ENCODE measurements at places on chromosomes 16 and 17.

GRCh38 chr17:48477221-48477620 lies 47.2 kb upstream of the SKAP1 start:
- DNase-seq: no peak

GRCh38 chr17:57337390-57337789 lies 81.1 kb downstream of the MSI2 start:
- no peak for DNase-seq

GRCh38 chr16:2482708-2483534 lies 8.0 kb downstream of the TBC1D24 start:
- DNase-seq: no peak

DNA sequence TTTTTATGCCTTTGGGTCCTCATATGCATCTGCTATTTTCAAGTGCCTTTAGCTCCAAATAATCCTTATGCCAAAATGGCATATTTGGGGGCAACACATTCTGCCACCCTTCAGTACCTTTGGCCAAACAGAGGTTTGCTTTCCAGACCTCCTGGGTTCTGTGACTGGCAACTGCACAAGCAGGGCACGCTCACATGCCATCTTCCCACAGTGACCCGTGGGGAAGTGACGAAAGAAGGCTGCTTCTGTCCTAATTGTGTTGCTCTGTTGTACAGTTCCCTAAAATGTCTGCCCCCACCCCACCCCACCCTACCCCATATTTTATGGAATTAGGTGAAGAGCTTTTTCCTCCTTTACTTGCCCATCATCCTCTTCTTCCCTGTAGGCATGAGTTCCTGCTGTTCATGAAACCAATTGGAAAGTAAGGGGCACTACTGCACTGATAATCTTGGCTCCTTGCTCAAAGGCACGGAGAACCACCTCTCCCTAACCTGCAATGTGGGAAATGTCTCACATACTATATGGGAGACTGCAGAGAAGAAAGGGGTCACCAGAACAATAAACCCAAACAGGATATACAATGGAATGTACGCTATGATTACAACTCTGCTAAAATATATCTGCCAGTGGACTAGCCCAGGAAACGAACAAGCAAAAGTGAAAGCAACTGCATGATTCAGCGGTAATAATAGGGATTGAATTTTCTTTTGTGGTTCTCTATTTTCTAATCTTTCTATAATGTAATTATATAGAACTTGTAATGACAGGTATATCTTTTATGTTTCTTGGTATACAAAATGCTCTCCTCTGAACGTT lies 3.3 kb upstream of the SLFN12L start:
- DNase-seq: peak; percentile 22

GRCh38 chr17:82574041-82574440 lies 54.5 kb downstream of the FOXK2 start:
- no peak for DNase-seq

- DNase-seq: no peak
These were observed 35.0 kb downstream of the ITGB3 start for GRCh38 chr17:47288531-47289116.

- DNase-seq: no peak
These were observed 10.9 kb downstream of the DNAAF8 start for GRCh38 chr16:4745274-4745569.

GRCh38 chr17:40327244-40327729 lies 18.3 kb downstream of the RARA start:
- no peak for DNase-seq

- no peak for DNase-seq
These were observed 81.6 kb upstream of the HS3ST2 start for GRCh38 chr16:22732400-22732799.

- no peak for DNase-seq
These were observed 70.6 kb downstream of the DYNLRB2 start for GRCh38 chr16:80611171-80611929.

DNA sequence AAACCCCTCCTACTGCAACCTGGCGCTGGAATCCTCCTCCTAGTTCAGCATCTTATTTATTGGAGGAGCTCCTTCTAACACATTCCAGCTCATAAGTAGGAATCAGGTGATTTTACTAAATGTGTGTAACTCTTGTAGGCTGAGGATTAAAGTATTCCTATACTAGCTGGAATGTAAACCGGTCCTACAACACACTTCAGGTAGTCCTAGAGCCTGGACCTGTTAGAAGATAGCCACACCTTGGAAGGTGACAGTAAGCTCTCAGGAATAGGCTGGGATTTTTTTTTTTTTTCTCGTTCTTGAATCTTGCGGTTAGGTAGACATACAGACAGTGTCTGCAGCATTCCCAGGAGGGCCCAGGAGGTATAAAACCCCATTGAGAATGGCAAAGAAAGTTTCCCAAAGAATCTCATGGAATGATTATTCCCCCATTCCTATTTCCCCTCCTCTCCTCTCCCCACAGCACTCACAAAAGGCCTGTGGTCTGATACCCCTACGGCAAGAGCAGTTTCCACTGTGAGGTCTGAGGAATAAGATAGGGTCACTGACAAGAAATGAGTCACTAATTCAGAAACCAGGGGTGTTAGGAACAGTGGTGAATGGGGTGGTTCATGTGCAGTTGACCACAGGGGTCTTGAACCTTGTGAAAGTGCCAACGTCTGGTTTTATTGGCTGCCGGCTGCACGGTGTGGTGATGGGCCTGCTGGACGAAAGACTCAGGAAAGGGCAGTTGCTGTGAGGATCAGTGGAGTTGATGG lies 267.1 kb downstream of the UTP18 start:
- no peak for DNase-seq

- DNase-seq: no peak
These were observed 19.8 kb downstream of the MYO19 start for GRCh38 chr17:36514856-36515255.

- no peak for DNase-seq
These were observed 1.6 kb upstream of the SEBOX start for GRCh38 chr17:28366605-28367004.

- no peak for DNase-seq
These were observed 218.0 kb upstream of the CNTNAP4 start for GRCh38 chr16:76059186-76059585.

GRCh38 chr16:68365167-68365817 lies 54.5 kb downstream of the PRMT7 start:
- no peak for DNase-seq

DNA sequence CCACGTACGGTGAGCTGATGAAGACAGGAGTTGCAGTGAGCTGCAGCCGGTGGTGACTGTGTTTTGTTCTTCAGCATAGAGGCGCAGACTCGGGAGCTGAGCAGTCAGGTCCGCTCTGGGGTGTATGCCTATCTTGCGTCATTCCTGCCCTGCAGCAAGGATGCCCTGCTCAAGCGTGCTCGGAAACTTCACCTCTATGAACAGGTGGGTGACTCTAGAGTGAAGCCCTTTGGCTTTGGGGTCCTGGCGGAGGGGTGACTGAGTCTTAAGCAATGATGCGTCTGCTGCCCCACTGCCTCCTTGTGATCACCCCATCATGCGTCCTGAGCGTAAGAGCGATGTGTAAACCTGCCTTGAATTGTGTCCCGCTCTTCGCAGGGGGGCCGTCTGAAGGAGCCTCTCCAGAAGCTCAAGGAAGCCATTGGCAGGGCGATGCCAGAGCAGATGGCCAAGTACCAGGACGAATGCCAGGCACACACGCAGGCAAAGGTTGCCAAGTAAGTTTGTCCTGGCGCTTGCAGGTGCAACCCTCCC lies 22.9 kb downstream of the UBN1 start:
- DNase-seq: no peak

DNA sequence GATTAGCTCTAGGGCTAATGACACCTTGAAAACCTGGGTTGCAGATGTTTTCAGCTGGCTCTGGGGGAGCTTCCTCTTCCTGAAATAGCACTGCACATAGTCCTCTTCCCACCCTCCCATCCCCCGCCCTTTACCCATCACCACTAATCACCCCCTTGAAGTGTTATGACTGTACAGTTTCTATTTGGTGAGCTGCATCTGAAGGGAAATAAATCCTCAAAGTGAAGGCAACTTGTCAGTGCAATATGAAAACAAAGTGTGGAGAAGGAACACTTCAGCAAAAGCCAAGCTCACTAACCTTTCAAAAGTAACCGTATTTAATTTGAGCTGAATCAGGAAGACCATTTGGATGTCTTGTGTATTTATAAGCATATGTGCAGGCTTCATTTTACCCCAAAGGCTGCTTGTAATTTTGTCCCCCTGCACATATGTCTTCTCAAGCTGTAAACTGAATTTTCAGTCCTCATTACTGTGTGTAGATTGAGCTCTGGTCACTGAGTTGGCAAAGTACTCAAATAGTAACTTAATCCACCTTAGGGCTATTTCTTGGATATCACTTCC lies 44.1 kb upstream of the CA10 start:
- DNase-seq: no peak

- DNase-seq: no peak
These were observed 50.5 kb upstream of the ZNF469 start for GRCh38 chr16:88331989-88332920.

- DNase-seq: no peak
These were observed 15.5 kb downstream of the UNKL start for GRCh38 chr16:1398826-1399581.

DNA sequence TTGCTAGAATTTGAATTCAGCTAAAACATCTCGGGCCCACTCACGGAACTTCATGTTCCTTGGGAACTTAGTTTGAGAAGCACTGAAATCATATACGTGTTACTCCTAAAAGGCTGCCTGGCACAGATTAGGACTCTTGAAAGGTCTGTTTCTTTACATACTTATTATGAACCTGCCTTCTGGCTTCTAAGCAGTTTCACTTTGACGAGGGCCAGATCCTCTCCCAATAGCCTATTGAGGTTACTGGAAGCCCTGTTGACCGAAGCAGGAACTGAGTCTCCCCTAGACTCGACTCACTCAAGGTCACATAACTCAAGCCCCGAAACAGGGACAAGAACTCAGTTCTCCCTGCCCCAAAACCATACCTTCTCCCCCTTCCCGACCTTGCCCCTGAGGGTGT lies 121.9 kb upstream of the PLCG2 start:
- no peak for DNase-seq

GRCh38 chr16:87611456-87611855 lies 9.1 kb downstream of the JPH3 start:
- DNase-seq: no peak

DNA sequence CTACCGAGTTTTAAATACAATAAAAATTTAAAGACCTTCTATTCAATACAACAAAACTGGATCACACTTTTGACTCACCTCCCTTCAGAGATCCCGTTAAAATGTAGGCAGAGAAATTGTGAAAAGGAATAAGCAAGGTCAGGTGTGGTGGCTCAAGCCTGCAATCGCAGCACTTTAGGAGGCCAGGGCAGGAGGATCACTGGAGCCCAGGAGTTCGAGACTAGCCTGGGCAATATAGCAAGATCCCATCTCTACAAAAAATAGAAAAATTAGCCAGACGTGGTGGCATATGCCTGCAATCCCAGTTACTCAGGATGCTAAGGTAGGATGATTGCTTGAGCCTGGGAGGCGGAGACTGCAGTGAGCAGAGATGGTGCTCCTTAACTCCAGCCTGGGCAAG lies 16.7 kb downstream of the CHST5 start:
- DNase-seq: no peak

- no peak for DNase-seq
These were observed 827 bp downstream of the CDK10 start for GRCh38 chr16:89687092-89687940.

- peak; percentile 83 for DNase-seq
These were observed at the start of gene TMC6 for GRCh38 chr17:78128551-78129350. Gene TMC6, minus strand, starts transcription at chr17:78128755. Its CDS starts 1,923 bp downstream, at chr17:78126832.

- DNase-seq: no peak
These were observed 32.5 kb downstream of the ABCC12 start for GRCh38 chr16:48123104-48123788.

- no peak for DNase-seq
These were observed 34.6 kb downstream of the PDIA2 start for GRCh38 chr16:317583-317982.

DNA sequence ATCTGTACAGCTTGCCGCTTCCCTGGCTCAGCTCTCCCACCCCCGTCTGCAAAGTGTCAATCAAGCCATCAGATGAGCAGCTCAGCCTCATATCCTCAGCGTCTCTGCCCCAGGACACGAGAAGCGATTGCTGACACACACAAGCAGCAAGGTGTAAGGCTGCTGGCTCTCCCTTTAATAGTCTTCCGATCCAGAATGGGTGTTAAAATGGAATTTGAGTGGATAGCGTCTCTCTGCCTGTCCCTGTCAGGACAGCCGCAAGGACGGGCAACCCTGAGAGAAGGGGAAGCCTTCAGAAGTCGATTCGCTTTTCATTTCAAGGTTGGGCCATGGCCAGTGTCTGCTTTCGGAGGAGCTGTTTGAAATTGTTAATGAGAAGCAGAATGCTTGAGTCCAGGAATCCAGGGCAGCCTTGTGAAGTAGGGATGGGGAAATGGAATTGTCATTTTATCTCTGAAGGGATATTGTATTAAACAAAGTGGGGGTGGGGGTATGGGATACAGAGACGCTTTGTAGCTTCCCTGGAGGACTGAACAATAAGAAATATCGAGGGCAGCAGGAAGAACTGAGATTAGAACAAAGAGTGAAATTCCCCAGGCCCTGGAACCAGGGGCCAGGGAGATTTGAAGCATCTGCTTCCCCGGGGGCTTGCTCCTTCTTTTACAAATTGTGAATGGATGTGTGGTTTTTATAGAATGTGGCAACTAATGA lies 4.7 kb upstream of the PIPOX start:
- DNase-seq: no peak

DNA sequence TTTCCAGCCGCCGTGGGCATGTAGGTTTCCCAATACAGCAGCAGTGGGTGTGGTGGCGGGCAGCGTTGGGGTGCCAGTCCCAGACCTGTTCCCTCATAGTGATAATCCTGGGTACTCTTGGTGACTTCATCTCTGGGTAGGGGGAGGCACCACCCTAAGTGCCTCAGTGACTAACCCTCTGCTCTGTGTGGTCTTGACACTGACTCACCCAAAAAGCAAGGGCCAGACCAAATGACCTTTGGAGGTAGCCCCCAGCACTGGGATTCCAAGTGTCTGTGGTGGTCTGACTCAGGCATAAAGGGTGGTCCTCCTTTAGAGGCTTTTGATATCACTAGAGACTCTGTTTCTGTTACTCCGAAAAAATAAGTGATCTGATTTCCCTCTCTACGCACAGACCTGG lies 908 bp downstream of the CALB2 start:
- DNase-seq: no peak

- peak; percentile 89 for DNase-seq
These were observed 6.6 kb upstream of the SMARCD2 start for GRCh38 chr17:63848834-63849689.

DNA sequence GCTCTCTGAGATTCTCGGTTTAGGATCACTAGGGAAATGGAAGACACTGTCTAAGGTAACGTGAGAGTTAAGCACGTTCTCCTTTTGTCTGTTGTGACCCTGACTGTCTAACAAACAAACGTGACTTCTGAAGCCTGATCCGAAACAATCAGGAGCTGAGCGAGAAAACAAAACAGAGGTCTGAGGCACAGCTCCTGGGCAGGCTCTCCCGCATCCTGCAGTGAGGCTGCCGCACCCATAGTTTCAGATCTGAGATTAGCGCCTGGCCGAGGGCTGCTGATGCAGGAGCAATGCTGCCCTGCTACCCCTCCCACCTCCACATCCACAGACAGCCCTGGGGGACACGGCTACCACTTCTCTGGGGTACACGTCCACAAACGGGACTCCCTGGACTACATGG lies 46.7 kb downstream of the RNF157 start:
- no peak for DNase-seq

GRCh38 chr17:6571452-6571781 lies 15.1 kb upstream of the PITPNM3 start:
- no peak for DNase-seq

GRCh38 chr17:48016112-48016511 lies 21.5 kb downstream of the COPZ2 start:
- no peak for DNase-seq

- DNase-seq: no peak
These were observed 79.0 kb upstream of the TOB1 start for GRCh38 chr17:50944902-50945720.
